Type B pancreatic cell (in vitro differentiated cells): ENCODE measurements at places on chromosomes 7 and 10. TPM values are rescaled to one million over a fixed set of nuclear protein-coding genes. Genes with fewer than 3 reads are reported as not detected.
A peak's percentile ranks its signal among the peaks of the same experiment; 100 is the strongest.

DNA sequence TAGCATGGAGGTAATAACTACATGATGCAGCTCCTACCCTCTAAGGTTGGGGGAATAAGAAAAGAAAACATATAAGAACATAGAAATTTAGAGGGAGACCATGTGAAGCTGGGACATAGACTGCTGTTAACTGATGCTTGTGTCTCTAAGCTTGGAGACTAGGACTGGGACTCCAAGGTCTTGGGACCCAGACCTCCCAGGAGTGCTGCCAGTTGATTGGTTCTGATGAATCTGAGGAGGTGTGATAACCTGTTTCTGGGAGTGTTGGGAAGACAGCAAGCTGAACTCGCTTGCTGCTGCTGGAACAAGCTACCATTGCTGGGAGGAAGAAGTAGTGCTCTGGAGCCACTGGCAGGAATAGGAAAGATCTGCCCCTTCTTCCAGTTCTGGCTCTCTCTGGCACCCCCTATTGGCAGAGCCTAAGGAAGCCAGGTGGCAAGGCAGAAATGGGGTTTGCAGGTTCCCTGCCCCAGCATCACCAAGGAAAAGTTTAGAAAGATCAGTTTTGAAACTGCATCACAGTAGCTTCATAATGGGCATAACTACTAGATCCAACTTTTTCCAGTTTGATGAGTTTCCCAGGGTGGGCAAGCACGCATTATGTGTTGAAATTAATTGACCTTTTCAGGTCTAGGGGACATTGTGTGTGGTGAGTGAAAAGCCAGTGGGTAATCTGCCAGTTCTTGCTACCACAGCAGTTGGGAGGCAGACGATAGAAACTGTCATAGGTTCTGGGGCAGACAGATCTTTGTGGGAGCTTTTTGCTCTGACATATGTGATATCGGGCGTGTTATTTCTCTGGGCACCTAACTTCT lies 140.7 kb downstream of the SND1 start:
- H3K27me3 ChIP-seq: no peaks in the 10 kb centered on the region
- H3K4me3 ChIP-seq: no peak overlapping the region
- H3K36me3 ChIP-seq: peaks cover 5% of the 10 kb centered on the region
- no peak overlapping the region for H3K27ac ChIP-seq
- peaks cover 14% of the 10 kb centered on the region for H3K4me1 ChIP-seq

DNA sequence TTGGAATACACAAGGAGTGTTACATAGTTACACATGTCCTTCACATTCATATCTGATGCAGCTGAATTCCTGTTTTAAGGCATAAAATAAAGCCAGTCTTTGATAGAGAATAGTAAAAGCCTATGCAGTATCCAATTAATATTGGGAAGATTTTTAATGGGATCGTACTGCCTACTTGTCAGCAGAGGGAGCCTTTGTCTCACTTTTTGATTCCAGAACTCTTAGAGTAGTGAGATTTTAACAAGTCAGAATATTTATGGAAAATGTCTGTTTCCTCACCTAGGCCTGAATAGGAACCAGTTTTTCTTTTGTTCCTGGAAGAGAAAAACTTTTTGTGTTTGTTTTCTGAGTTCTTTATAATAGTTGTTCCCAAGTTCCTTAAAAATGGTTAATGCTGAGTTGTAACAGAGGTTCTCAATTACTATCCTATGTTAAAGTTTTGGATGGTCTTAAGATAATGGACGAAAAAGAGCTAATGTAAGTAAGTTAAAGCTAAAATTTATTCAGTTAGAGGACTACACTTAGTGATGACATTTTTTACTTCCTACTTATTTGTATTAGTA lies 114.0 kb downstream of the BBS9 start:
- no peaks in the 10 kb centered on the region for H3K27me3 ChIP-seq
- H3K36me3 ChIP-seq: no peaks in the 10 kb centered on the region
- H3K27ac ChIP-seq: no peak overlapping the region
- DNase-seq: no peak

DNA sequence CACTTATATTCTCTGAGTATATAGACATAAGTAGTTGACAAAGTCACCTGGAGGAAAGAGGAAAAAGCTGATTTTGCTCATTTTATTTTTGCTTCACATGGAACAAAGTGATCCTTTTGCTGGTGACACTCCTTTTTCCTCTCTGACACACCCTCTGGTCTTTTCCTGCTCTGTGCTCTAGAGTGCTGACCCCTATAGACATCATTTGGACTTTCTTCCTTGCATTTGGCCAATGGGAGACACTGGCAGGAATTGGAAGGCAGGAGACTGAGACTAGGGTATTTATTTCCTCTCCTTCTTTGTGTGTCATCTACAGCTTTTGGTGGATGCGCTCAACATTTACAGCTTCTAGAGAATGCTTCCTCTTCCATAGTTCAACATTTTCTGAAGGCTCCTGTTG lies 1078.1 kb downstream of the SORCS1 start:
- H3K4me3 ChIP-seq: no peak overlapping the region
- H3K36me3 ChIP-seq: no peaks in the 10 kb centered on the region
- H3K27ac ChIP-seq: no peak overlapping the region
- H3K27me3 ChIP-seq: no peaks in the 10 kb centered on the region
- no peak for DNase-seq

GRCh38 chr10:10727812-10728211 lies 289.9 kb upstream of the CELF2 start:
- H3K27ac ChIP-seq: no peak overlapping the region
- no peaks in the 10 kb centered on the region for H3K36me3 ChIP-seq
- no peaks in the 10 kb centered on the region for H3K4me1 ChIP-seq
- peaks cover 6% of the 10 kb centered on the region for H3K27me3 ChIP-seq
- H3K4me3 ChIP-seq: no peak overlapping the region

GIMAP2 gene
- total RNA-seq: not detected in 2 replicates

GRCh38 chr7:156616269-156617202 lies 24.0 kb upstream of the RNF32 start:
- no peak overlapping the region for H3K27ac ChIP-seq
- H3K36me3 ChIP-seq: no peaks in the 10 kb centered on the region
- H3K4me3 ChIP-seq: peak overlapping the region; percentile 82
- H3K27me3 ChIP-seq: peaks cover 48% of the 10 kb centered on the region
- peaks cover 11% of the 10 kb centered on the region for H3K4me1 ChIP-seq
- DNase-seq: no peak

BAIAP2L1 gene
- total RNA-seq: 28.0 and 43.7 TPM in 2 replicates

MACC1 gene
- 14.8 and 27.8 TPM in 2 replicates for total RNA-seq

TSPAN33 gene
- 6.3 and 13.8 TPM in 2 replicates for total RNA-seq

- H3K4me1 ChIP-seq: peaks cover 9% of the 10 kb centered on the region
- no peak overlapping the region for H3K4me3 ChIP-seq
- H3K27ac ChIP-seq: no peak overlapping the region
- no peaks in the 10 kb centered on the region for H3K27me3 ChIP-seq
Measured at GRCh38 chr7:6402041-6402440, 45.7 kb downstream of the DAGLB start.

KAZALD1 gene
- total RNA-seq: 6.9 and 17.1 TPM in 2 replicates

- peaks cover 56% of the 10 kb centered on the region for H3K27me3 ChIP-seq
- H3K4me1 ChIP-seq: peaks cover 13% of the 10 kb centered on the region
- no peak overlapping the region for H3K4me3 ChIP-seq
- H3K36me3 ChIP-seq: no peaks in the 10 kb centered on the region
- DNase-seq: no peak
- no peak overlapping the region for H3K27ac ChIP-seq
Measured at GRCh38 chr10:43685744-43686143, 37.1 kb upstream of the ZNF32 start.

DNA sequence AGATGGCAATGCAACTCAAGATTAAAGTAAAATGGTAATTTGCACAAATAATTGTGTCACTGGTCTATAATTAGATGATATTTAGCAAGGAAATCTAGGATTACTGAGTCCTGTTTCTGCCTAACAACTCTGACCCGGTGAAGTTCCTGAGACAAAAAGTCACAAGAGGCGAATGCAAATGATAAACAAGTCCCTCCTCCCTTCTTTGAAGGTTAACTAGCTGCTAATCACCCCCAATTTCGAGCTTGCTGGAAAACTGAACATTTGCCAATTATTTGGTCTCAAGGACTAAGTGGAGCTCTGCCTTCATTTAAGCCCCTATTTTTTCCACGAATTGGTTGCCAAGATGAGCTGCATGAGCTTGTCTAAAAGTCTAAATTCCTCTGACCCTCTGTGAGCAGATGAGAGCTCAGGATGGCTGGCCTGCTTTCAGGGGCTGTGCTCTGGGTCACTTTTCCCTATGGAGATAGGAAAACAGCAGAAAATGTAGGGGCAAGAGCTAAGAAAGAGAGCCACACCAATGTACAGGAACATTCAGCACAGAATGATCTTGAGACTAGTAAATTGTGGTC lies 127.3 kb downstream of the MBL2 start:
- H3K4me3 ChIP-seq: no peak overlapping the region
- H3K27ac ChIP-seq: no peak overlapping the region
- peaks cover 6% of the 10 kb centered on the region for H3K4me1 ChIP-seq
- no peaks in the 10 kb centered on the region for H3K27me3 ChIP-seq

CTTNBP2 gene
- 30.2 and 36.9 TPM in 2 replicates for total RNA-seq
